ENCODE measurements at places on chromosomes 6 and 20. TPM values are rescaled to one million over a fixed set of nuclear protein-coding genes. Genes with fewer than 3 reads are reported as not detected.

The MEI4 gene
- total RNA-seq, result not detected

The LAMA5 gene
- total RNA-seq, result 26.4 TPM

The ADGRF5 gene
- total RNA-seq, result 0.05 TPM

The KIAA0408 gene
- 53.3 TPM for total RNA-seq

- no peak for ATAC-seq
These were observed 20.4 kb upstream of the RAB23 start for GRCh38 chr6:57242505-57242904.

Data from motor neuron (in vitro differentiated cells).